Activated CD8-positive, alpha-beta memory T cell treated with anti-CD3 and anti-CD28 coated beads for 24 hours (primary cell): ENCODE measurements at places on chromosomes 7 and 10.

DNA sequence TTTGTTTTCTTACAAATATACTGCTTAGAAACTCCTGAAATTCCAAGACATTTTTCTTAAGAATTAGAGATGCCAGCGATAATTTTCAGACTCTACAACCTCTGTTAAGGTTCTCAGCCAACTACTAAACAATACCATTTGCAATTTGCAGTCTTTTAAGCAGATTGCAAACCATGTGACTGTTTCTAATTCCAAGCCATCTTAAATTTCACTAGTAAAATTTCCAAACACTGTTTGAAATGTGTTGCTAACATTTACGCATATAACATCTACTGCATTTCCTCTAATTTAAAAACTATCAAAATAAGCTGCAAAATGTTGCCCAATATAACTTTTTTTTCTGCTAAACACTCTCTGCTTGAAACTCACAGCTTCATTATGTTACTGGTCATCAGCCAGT is 56.0 kb upstream of the MACROH2A2 start:
- no peak for DNase-seq

DNA sequence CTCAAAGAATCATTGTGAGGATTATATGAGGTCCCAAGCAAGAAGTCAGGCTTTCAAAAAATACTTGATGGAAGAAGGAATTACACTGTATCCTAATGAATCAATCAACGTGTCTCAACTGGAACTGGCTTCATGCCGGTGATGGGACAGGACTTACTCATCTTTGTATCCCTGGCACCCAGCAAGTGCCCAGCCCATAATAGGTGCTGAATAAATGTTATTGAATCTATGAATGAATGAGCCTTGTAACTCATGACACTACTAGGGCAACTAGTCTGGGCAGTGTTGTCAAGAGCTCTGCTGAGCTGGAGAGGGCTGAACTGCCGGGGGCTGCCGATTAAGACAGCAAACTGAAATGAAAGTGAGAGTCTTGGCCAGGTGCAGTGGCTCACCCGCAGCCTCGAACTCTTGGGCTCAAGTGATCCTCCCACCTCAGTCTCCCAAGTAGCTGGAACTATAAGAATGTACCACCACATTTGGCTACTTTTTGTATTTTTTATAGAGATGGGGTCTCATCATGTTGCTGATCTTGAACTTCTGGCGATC is 87.2 kb upstream of the KIF5B start:
- no peak for DNase-seq

DNA sequence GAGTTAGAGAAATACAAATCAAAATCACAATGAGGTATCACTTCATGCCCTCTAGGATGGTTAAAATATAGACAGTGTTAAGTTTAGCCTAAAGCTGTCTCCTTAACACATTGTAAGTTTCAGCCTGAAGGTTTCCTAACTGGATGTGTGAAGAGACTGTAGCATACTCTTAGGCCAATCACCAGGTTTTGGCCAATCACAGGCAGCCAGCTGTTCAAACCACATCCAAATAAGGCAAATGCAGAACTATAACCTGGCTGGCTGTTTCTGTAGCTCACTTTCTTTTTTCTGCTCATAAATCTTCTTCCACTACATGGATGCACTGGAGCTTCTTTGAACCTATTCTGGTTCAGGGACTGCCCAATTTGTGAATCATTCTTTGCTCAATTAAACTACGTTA is 19.7 kb downstream of the ESYT2 start:
- DNase-seq: no peak

DNA sequence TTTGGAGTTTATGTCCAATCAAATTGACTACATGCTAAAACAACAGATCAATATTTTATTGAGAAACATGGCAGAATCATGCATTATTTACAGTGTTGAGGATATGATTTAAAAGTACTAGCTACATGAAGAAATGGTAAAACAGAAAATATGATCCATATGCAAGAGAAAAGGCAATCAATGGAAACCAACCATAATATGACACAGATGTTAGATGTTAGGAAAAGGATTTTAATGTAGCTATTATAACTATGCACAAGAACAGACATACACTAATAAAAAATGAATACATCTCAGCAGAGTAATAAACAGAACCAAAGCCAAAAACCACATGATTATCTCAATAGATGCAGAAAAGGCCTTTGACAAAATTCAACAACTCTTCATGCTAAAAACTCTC is 166.2 kb upstream of the CACNA2D1 start:
- DNase-seq: no peak

DNA sequence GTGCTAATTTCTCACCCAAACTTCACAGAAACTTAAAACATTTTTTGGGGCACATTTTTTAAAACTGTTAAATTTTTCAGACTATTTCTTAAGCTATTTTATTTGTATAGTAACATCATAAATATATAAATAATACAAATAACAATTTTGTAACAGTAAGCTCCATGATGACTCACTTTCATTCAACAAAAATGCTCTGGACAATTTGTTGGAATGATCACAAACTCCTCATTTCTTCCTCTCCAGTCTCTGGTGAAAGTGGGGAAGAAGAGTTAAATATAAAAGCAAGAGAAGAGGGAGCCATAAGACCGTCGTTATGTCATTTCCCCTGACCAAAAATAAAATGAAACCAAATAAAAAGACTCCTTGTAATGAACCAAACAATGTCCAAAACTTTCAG is 162.4 kb downstream of the AGMO start:
- DNase-seq: no peak

DNA sequence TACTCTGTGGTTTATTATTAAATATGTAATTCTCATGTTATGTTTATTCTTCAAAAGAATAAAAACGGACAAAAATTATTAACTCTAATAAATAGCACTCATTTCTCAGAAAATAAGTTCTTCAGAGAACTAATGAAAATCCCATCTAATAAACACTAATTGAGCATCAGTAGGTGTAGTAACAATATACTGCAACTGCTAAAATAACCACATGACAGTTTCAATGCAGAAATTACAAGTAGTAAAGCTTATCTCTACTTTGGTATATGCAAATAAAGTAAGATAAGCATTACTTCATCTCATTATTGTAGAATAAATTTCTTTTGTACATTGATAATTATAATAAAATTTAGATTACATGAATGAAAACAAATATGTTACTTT is 56.4 kb upstream of the DKK1 start:
- no peak for DNase-seq
